ENCODE measurements at places on chromosomes 5 and 9.

GRCh38 chr5:109823597-109823996, 133.9 kb downstream of the MAN2A1 start:
- DNase-seq = no peak

DNA sequence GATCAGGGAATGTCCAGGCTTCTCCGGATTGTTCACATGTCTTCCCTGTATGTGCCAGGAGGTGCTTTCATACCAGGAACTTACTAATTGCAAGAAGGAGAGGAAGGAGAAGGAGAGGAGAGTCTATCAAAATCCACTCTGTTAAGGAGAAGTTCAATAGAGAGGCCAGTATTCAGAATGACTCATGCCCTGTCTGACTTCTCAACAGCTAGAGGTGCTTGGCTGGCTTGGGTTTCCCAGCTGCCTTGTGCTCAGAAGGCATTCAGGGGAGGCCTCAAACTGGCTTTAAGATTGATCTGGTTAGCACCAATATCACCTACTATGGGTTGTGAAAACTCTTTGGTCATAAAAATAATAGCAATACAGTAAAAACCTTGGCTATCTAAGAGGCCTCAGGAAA, 167.9 kb upstream of the GLRA1 start:
- no peak for DNase-seq

GRCh38 chr9:114860187-114860586, 54.3 kb upstream of the TNFSF15 start:
- no peak for DNase-seq

DNA sequence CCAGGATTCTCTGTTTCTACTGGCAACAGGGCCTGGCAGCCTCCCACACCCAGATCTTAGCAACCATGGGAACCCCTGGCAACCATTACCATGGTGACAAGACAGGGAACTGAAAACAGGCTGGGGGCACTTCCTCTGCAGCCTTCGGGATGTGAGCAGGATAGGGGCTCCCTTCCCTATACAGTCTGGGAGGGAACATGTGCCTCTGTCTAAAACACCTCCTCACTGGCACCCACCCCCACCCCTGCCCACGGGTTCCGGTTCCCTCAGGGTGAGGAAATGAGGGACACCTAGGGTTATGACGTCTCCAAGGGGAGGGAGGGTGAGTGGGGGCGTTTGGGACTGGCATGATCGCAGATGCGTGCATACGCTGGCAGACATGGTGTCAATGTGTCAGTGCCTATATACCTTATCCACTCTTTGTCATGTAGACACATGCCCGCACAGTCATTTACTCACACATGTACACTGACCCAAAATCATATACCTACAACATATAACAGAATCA, 3.0 kb upstream of the DNAJB5 start:
- no peak for DNase-seq

GRCh38 chr5:69415584-69415958, 655 bp downstream of the MARVELD2 start:
- DNase-seq = no peak

- no peak for DNase-seq
These were observed 451.6 kb downstream of the TLE1 start for GRCh38 chr9:81237565-81238231.

- no peak for DNase-seq
These were observed 313.0 kb downstream of the CETN3 start for GRCh38 chr5:90096415-90097081.

DNA sequence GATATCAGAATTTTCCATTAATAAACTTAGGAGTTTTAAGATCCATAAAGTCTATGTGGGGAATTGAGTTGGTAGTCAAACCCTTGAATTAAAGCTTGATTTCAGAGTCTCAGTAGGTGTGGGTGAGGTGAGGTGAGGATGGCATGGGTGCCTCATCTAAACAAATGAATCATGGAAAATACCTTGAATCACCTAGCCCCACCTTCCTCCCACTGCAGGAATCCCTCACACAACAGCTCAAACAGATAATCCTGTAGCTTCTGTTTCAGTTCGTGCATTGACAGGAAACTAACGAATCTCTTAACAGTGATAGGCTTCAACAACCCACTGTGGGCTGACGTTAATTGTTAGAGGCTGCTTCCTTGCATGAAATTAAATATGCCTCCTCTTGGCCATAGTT, 185.0 kb downstream of the SREK1 start:
- DNase-seq = no peak

DNA sequence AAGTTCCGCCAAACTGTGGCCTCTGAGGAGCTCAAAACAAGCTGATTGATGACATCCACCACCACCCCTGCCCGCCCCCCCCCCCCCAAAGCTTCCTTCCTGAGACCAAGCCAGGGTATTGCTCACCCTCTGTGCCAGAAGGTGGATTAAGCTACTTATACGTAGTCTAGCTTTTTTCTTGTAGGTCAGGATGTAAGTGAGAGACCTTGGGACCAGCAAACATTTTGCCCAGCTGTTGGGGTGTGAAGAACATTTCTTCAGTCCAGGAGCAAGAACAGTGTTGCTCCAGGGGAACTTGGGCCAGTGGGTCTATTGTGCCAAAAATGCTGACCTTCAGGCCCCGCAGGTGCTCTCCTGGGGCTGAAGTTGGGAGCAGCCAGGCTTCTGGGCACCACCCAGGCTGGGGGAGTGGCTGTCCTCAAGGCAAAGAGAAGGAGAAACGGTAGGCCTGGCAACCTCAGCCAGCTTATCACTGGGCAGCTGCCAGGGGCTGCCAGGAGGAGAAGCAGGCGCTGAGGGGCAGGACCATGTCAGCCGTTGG, 18.0 kb downstream of the NEURL1B start:
- no peak for DNase-seq

DNA sequence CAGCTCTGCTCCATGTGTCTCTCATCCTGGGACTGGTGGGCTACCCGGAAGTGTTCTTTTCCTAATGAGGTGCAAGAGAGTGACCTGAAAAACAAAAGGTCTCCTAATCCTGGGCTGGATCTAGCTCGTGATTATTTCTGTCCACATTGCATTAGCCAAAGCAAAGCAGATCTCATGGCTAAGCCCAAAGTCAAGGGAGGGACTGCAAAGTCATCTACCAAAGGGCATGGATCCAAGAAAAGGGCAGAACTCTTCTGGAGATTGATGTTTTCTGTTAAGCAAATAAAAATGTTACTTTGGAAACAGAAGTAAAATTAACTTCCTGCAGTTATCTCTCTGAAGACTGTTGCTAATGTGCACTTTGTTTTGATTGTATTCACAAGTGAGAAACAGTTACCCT, 225.2 kb downstream of the CFAP90 start:
- DNase-seq = no peak

GRCh38 chr5:756171-756570, 28.4 kb downstream of the ZDHHC11B start:
- DNase-seq = no peak

DNA sequence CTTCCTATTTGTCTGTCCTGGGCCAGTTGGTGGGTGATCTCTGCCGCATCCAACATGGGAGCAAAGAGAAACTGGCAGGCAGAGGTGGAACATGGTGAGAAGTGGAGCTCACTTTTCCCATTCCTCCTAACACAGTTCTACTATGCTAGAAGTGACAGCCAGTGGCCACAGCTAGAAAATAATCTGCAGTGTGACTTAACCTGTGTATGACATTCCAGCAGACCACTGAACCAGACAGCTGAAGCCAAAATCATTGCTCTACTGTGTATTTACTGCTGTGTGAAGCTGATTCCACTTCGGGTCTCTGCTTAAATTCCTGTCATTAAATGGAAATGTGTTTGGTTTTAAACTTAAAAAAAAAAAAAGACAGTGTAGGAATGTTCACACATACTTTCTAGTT, 523.0 kb downstream of the MTRR start:
- DNase-seq = no peak

- no peak for DNase-seq
These were observed 47.5 kb upstream of the PLPP1 start for GRCh38 chr5:55582256-55582655.

DNA sequence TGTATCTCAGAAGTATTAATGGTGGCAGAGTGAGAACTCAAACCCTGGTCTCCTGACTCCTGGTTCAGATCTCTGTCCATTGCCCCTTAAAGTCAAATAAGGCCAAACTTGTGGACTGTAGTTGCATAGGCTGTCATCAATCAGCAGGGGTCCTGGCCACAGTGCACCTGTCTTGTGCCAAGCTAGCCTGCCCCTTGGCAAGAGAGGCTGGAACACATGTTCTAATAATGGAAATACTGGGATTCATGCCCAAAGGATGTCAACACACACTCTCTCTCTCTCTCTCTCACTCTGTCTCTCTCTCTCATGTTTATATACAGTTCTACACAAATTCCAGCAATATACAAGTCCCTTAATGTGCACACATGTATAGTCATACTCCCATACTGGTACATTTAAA, 44.3 kb downstream of the GLRA1 start:
- no peak for DNase-seq

DNA sequence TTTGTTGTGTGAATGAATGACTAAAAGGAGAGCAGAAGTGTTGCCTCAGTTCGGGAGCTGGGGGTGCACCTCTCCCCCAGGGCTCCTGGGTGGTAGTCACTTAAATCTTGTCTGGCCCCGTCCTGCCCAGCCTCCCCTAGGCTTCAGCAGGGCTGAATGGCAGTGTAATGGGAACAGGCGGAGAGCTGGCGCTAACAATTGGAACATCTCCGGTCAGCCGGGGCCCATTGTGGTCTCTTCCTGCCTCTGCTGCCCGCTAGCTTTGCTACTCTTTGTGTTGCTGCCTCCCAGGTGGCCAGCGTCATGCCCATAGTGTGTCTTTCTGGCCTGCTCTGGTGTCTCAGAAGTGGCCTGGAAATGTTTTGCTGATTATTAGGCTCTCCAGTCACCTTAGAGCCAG, 62.3 kb downstream of the RGS3 start:
- DNase-seq = no peak

GRCh38 chr5:32964261-32964660, 253.1 kb downstream of the NPR3 start:
- no peak for DNase-seq

All from stimulated activated CD4-positive, alpha-beta T cell treated with anti-CD3 and anti-CD28 coated beads, Interleukin-12 subunit alpha, Interleukin-12 subunit beta, amount 100 ng/mL, for 48 hours (primary cell).